ENCODE measurements at places on chromosomes 13 and 19.

GRCh38 chr19:47351548-47351947, 2.4 kb downstream of the DHX34 start:
- no peak for DNase-seq

DNA sequence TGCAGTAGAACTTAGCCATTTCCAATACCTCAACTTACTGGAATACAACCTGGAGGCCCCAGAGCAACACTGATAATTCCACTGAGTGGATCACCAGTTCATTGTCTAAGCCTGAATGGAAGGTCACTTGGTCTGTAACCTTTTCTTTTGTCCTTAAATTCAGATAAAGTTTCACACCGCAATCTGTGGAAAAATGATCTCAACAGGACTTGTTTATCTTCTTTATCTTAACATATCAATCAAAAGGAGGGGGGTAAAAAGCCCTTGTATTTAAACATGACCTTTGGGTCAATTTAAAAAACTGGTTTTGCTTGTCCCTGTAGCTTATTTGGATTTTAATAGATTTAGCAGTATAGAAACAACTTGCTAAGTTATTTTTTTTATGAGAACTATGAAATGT, 21.6 kb downstream of the SAE1 start:
- no peak for DNase-seq

GRCh38 chr19:13644645-13645044, 119.7 kb upstream of the MRI1 start:
- DNase-seq, result no peak

GRCh38 chr13:46536341-46536740, 16.6 kb upstream of the LRCH1 start:
- no peak for DNase-seq

GRCh38 chr19:51440846-51441409, 17.3 kb downstream of the SIGLEC8 start:
- DNase-seq, result peak; percentile 58

DNA sequence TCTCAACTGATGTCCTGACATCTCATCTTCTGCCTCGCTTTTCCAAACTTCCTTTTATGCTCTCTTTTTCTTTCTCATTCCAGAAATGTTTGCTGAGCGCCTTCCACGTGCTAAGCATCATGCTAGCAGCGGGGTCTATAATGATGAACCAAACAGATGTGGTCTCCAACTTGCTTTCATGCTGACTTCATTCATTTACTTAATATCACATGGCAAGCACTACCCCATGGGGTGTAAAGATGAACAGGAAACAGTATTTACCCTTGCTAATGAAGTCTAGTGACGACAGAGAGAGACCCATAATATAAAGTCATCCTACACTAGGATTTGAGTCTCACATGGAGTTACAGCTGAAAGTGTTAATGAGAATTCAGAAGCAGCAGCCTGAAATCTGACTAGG, 21.6 kb upstream of the URAD start:
- DNase-seq, result no peak

DNA sequence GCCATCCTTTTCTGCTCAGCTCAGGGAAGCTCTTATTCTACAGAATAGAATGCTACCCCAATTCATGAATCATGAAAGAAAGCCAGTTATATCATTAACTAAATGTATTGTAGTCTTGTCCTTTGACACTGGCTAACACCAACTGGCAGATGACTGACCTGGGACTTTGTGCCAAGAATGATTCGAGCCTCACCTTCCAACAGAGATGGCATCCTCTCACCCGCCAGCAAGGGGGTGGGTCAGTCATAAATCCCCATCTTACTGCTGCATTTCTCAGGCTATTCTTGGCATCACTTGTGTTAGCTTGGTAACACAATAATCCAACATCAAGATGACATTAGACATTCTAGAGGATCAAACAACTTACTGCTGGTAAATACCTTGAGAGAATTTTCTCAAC, 1239.8 kb upstream of the MIR17HG start:
- DNase-seq, result no peak

GRCh38 chr13:112961457-112962369, 7.3 kb upstream of the MCF2L start:
- DNase-seq, result no peak

- DNase-seq, result no peak
Measured at GRCh38 chr13:113825841-113826240, 38.0 kb downstream of the GAS6 start.

GRCh38 chr13:110726726-110727125, 13.2 kb downstream of the ING1 start:
- peak; percentile 53 for DNase-seq

GRCh38 chr19:13122275-13122878, 4.3 kb downstream of the NACC1 start:
- no peak for DNase-seq

- no peak for DNase-seq
Measured at GRCh38 chr19:41339936-41340335, 13.8 kb downstream of the TGFB1 start.

DNA sequence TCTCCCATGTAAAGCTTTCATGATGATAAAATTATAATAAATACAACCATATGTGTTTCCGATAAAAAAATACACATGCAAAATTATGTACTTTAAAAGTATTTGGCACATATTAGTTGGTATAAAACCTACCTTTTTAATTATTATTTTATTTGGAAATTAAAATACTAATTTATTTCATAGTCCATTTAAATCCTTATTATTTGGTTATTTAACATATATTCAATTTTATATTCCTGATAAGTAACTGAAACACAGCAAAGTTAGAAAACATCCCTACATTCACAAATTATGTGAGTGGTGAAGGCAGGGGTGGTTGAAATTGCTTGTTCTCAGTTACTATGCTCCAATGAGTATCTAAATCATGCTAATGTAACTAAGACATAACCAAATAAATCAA, 920.5 kb downstream of the SLITRK1 start:
- DNase-seq, result no peak

- no peak for DNase-seq
Measured at GRCh38 chr13:29260684-29261083, 334.8 kb downstream of the SLC7A1 start.

GRCh38 chr19:7393459-7393858, 44.7 kb downstream of the ARHGEF18 start:
- DNase-seq, result no peak

DNA sequence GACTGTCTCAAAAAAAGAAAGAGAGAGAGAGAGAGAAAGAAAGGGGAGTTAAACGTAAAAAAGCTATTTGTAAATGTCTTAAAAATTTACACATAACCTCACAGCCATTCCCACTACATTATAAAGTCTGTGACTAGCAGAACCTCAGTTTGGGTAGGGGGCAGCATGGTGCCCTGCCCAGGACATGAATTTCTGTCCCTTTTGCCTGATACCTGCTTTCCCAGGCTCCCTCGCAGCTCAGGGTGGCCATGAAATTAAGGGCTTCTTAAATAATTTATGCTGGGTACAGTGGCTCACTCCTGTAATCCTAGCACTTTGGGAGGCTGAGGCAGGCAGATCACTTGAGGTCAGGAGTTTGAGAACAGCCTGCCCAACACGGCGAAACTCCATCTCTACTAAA, 4.8 kb downstream of the IFNL1 start:
- no peak for DNase-seq

DNA sequence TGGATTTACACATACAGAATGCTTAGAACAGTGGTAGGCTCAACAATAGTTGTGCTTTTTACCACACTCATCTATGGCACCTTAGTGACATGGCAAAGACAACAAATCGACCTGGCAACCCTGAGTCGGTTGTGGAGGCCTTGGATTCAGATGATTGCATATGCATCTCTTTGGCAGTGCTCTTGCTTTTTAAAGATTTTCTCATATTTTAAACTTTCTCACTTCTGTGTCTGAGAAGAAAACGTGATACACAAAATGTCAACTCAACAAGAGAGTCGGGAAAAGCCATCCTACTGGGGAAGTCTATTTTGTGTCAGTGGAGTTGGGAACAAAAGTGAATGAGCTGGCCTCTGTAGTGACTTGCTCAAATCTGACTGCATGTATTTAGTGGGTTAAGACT, 85.8 kb downstream of the ATP8A2 start:
- DNase-seq, result no peak

DNA sequence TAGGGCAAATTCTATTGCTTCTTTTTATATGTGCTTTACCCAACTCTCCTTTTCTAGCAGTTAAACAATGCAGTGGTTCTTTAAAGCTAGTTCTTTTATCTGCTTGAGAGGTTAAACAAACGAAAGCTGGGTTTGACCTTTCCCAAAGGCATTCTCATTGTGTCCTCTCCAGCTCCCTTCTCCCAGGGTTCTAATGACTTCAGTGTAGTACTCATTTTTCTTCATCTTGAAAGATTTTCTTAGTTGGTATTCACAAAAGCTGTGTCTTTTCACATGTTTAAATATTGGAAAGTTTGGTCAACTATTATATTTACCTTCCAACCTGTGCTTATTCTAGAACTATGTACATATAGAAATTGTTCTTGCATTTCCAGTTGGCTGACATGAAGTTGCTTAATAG, 1.5 kb downstream of the WASF3 start:
- no peak for DNase-seq

DNA sequence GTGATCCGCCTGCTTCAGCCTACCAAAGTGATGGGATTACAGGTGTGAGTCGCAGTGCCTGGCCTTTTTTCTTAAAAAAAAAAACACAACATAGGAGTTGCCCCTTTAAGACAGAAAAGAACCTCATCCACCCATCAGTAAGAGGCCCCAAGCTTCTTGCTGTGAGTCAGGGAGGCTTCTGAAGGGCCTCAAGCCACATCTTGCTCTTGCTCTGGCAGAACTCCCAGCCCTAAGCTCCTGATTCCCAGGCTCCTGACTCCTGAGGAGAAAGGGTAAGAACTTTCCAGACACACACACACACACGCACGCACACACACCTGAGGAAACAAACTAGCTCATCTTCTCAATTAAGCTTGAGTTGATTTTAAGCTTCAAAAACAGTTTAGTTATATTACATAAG, 6.9 kb downstream of the ETFB start:
- no peak for DNase-seq

DNA sequence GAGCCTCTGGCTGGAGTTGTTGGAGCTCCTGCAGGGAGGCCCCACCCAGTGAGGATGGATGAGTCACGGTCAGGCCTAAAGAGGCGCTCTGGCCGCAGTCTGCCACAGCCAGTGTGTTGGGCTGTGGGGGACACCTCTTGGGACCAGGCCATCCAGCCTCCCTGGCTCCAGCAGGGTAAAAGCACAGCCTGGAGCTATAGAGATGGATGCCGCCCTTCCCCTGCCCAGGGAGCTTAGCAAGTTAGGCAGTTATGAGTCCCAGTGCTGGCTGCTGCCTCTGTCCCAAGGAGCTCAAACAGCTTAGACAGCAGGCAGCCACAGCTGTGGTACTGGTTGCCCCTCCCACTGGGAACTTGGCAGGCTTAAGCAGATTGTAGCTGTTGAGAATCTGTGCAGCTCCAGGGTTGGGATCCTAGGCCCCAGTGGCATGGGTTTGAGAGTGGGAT, 100.9 kb downstream of the NDFIP2 start:
- DNase-seq, result no peak

DNA sequence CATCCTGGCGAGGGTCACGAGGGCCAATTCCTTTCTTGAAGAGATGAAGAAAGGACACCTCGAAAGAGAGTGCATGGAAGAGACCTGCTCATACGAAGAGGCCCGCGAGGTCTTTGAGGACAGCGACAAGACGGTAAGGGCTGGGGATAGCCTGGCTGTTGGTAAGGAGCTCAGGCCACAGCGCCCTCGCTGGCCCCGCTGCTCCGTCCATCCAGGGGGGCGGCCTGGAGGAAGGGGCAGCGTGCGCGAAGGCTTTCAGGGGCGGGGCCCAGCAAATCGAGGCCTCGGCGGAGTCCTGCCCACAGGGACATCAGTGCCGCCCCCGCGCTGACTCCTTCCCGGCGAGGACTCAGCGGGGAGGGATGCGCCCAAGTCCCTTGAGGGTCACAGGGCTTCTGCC, 6.9 kb downstream of the F10 start:
- DNase-seq, result no peak

GRCh38 chr13:108225440-108225839, 7.2 kb downstream of the ABHD13 start:
- DNase-seq, result no peak

DNA sequence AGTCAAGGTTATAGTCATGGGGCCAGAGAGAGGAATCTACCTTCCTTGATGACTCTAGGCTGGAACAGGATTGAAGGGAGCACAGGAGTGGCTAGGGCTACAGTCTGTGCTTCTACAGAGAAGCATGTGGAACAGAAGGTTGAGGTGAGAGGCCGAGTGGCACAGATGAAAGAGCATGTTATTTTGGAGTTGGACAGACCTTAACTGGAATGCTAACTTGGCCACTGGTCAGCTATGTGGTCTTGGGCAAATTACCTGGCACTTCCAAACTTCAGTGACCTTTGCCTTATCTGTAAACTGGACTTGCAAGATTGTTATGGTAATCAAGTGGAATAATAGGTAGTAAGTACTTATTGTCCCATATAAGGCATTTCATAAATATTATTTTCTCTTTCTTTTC, 252.7 kb downstream of the KCNRG start:
- DNase-seq, result no peak

- no peak for DNase-seq
Measured at GRCh38 chr13:32609428-32609827, 23.2 kb downstream of the PDS5B start.

DNA sequence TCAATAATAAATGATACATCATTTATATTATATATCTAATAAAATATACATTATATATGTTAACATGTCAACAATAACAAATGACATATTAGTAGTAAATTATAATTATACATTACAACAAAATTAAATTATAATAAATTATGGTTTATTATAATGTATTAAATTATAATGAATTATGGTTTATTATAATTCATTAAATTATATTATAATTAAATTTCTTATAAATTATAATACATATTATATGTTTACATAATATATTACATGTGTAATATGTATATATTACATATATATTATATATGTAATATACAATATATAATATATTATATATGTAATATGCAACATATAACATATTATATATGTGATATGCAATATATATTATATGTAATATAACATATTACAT, 20.5 kb downstream of the C3 start:
- no peak for DNase-seq

GRCh38 chr13:60143775-60144174, 20.0 kb downstream of the DIAPH3 start:
- DNase-seq, result no peak

- DNase-seq, result no peak
Measured at GRCh38 chr13:110309661-110310524, 2.8 kb downstream of the COL4A2 start.

Measured in stimulated activated CD4-positive, alpha-beta T cell treated with anti-CD3 and anti-CD28 coated beads, Interleukin-2, amount 100 ng/mL, for 48 hours (primary cell).